Activated T-cell treated with anti-CD3 and anti-CD28 coated beads, Interleukin-2, amount 50 U/mL, for 72 hours (primary cell): ENCODE measurements at places on chromosomes 7 and 10.

DNA sequence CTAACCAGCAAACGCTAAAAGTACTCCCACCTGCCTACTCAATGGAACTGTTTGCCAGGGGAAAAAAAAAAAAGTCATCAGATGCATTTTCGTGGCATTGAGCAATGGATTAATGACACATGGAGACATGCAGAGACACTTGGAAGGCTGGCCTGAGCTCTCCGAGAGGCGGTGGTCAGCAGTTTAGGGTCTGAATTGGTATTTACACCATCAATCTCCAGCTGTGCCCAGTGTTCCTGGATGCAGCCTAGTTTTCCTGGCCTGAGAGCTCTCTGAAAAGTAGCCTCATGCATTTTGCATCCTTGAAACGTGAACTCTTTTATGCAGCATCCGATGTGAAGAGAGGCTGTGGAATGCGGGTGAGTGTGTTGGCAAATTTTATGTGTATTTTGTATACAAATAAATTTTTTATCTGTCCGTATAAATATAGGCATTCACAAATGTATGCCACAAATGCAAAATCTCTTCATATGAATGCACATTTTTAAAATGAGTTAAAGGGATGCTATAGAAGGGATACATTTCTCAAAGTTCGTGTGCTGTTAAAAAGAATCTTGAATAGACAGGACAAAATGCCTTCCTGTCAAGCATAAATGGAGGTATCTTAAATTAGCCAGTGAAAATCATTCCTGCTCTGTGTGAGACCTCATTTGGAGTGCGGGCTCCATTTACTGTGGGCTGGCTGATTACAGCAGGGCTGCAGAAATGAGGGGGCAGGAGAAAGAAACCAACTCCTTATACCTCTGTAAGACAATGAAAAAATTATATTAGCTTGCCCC, 137.7 kb upstream of the PFKP start:
- DNase-seq: no peak

DNA sequence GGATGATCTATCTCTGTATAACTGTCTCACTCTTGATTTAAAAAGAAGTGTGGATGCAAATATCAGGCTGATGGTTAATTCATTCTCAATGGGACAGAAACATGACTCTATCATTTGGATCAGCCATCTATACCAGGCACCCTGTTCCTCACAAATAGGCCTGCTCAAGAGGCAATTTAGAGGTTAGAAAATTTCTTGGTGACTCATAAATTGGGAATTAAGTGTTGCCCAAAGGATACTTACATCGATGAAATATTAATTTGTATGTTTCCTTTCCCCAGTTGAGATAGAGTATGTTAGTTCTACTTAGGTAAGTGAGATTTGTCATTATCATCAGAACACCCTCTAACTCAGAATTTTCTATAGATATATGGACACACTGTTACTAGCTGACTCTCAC, 57.7 kb downstream of the PRSS58 start:
- no peak for DNase-seq

- DNase-seq: no peak
Measured at GRCh38 chr10:59397961-59398360, 35.6 kb upstream of the FAM13C start.

DNA sequence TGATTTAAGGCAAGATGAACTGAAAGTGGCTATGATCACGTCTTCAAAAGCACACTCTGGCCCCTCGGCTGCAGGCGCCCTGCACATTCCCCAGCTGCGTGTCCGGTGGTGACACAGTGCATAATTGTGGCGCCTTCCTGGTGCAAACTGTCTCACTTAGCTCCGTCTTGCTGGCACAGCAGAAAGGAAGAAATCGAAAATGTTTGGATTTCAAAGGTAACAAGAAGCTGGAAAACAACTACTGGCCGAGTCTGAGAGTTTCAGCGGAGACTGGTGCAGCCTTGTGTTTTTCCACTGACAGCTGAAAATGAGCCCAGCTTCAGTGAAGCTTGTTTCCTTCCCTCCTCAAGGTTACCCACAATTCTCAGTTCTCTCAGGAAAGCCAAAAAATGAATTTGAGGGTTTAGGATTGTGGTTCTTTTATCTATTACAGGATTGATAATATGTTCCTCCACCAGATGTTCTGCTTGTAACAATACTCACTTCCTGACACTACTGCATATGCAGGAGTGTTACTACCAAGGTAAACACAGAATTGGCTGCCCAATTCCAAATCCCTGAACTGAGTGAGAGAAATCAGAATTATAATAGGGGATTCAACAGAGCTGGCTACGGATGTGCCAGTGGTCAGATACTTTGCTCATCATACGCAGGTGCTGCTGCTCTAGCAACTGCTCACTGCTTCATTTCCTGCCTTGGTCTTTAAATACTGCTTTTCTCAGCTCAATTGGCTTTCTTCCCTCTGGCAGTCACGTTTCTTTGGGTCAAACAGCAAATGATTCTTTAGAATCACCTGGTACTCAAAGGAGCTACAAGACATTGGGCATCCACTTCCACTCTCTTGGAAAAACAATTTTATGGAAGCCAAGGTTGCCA, 63.7 kb downstream of the TRUB1 start:
- DNase-seq: no peak

DNA sequence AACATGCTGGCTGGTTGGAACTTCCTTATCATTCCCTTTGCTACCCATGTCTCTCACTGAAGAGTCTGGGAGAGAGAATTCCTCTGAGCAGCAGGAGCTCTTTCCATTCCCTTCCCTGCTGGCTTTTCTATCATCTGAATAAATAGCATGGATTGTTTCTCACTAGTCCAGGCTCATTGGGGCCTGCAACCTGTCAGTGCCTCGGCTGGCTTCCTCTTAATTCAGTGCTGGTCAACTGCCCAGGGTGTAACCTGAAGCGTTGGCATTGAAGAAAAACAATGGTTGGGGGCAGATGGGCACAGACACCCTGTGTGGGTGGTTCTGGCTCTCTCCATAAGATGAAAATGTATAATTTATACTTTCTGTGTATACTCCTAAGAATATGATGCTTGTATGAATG, 155.6 kb downstream of the ANLN start:
- no peak for DNase-seq

DNA sequence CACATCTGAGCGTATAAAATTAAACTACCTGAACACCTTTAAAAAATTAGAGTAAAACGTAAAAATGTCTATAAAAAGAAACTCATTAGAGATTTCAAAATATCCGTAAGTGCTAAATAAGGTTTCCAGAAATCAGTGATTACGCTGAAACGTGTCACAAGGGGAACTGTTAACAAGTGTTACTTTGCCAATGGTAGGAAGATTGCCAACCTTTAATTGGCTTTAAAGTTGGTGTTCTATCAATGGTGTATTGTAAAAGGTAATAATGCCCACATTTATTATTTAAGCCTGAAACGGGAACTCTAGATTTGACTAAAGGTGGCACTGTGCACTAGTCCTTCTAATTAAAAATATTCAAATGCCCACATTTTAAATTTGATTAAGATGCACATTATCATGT, 37.8 kb upstream of the HIBADH start:
- no peak for DNase-seq
